C1 segment of cervical spinal cord (tissue), 14 donors: ENCODE measurements at places on chromosomes 5 and 9.

DNA sequence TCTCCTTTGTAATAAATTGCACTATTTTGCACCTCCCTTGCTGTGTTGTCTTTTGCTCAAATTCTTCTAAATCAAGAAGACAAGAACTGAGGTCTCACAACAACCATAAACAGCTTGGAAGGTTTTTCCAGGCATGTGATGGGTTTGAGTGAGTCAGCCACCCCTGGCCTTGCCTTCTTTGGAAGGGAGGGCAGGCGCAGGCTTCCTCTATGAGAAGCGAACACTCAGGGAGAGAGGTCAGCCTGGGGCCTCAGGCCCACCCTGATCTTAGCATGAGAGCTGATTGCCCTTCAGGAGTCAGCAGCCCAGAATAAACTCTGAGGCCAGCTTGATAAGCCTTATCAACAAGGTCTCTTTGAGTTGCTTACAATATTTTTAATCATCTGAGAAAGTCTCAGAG is 31.6 kb downstream of the S1PR3 start:
- DNase-seq = no peak

DNA sequence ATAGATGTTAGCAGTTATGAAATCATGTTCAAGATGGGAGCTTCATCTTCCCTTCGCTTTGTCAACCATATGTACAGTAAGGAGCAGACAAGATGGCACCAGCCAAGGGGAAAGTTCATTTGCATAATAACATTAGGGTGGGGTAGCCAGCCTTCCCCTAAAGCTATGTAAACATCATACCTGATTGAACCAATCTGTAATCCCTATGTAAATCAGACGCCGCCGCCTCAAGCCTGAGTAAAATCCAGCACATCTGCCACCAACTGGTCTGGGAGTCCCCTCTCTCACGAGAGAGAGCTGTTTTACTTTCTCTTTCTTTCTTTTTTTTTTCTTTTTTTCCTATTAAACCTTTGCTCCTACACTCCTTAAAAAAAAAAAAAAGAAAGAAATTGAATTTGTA is 30.8 kb upstream of the REEP2 start:
- no peak for DNase-seq

- no peak for DNase-seq
Measured at GRCh38 chr5:57696389-57696769, 213.8 kb upstream of the ACTBL2 start.

- DNase-seq = no peak
Measured at GRCh38 chr9:98240475-98240874, 15.0 kb downstream of the TBC1D2 start.

DNA sequence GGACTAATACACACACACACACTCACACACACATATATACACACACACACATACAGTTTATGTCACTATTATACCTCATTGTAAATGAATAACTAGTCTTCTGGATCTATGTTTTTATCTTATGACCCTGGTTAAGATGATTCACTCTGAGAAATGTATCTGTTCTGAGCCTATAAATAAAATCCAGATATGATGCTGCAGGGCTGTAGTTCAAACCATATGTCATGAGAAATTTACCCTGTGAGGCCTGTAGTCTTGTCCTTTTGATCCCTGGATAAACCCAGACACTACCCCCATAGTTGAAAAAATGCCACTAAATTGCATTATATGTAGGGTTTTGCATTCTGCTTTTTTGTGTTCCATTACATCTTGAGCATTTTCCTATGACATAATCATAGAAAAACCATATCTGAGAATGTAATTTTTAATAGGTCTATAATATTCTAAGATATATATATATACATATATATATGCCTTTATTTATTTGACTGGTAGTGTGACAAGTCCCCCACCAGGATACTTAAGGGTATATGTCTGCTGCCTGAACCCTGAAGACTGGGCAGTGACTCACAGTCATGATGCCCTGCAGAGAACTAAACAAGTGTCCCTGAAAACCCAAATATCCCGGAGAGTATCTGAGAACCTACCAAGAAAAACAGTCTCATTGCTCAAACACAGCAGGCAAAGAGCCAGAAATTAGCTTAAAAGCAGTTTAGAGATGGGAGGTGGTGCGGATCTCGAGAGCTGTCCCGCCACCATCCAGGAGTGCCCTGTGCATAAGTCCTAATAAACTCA is 18.4 kb upstream of the ALDOB start:
- no peak for DNase-seq
